ENCODE measurements at places on chromosomes 11 and 22. TPM values are rescaled to one million over a fixed set of nuclear protein-coding genes. Genes with fewer than 3 reads are reported as not detected.

DNA sequence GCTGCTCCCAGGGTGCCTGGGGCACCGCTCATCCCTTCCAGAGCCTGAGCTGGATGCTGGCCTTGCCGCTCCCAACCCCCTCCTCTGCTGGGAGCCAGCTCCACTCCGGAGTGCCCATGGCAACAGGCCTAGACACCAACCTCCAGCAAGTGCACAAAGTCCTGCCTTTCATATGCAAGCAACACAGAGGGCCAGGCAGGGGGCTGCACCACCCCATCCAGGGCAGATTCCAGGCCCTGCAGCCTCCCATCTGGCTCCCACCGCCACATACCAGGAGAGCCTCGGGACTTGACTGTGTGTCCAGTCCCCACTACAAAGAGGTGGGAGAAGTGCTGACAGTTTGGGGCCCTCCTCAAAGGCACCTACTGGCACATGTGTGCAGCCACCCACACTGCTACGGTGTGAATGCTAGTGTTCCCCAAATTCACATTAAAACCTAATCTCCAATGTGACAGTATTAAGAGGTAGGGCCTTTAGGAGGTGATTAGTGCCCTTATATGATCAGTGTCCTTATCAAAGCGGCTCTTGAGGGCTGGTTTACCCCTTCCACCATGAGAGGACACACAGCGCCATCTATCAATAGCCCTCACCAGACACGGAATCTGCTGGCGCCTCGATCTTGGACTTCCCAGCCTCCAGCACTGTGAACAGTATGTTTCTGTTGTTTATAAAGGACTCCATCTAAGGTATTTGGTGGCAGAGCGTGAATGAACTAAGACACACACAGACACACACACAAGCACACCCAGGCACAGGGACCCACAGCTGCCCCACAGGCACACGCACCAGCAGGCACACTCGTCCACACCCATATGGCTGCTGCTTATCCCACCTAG is 16.2 kb downstream of the ARVCF start:
- no peak for DNase-seq

DNA sequence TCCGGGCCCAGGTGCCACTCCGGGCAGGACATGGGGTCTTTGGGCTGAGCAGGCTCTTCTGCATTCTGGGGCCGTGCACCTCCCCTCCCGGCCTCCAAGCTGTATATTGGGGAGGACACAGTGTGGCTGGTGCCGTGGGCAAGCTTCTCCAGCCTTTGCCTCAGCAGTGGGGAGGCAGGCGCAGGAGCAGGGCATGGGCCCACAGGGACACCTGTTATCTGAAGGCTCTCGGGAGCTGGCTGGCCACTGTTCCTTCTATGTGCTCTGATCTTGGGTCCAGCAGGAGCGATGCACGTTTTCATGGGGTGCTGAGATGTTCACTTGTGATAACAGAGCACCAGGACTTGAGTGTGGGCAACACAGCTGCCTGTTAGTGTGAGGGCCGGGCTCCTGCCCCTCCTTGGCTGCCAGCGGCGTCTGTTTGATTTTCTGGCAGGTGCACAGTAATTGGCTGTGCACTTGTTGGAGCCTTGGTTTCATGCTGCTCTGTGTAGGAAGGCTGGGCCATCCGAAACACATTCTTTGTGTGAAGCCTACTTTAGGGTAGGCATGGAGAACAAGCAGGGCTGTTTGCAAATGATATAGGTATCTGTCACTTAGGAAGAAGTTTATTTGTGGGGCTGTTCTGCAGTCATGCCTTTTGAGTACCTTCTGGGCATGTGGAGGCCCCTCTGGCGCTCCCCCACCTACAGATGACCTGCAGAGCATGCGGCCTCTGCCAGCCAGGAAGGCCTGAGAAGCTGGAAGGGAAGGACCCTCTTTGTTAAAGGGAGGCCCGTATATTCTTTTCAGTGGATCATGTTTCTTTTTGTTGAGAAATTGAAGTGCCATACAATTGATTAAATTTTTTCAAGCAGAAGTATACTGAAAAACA is 201.5 kb downstream of the TBC1D22A start:
- DNase-seq, result no peak

GRCh38 chr11:131584785-131585592 is 214.6 kb downstream of the NTM start:
- DNase-seq, result no peak

DNA sequence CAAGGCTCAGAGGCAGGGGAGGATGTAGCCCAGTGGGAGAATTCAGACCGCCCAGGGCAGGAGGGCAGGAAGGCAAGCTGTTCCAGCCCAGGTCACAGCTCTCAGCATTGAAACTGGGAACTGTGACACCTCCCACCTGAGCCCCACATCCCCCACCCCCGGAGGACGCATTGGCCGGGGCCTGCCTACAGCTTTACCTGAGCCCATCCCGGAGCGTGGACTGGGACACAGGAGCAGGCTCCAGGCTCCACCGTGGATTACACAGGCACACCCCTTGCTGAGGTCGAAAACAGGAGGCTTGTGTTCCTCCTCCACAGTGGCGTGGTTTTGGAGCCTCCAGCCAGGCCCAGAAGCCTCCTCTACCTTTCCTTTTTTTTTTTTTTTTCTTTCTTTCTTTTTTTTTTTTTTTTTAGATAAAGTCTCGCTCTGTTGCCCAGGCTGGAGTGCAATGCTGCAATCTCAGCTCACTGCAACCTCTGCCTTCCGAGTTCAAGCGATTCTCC is 9.1 kb upstream of the PGA3 start:
- DNase-seq, result no peak

- DNase-seq, result no peak
Measured at GRCh38 chr22:26464312-26464711, 19.3 kb downstream of the HPS4 start.

DNA sequence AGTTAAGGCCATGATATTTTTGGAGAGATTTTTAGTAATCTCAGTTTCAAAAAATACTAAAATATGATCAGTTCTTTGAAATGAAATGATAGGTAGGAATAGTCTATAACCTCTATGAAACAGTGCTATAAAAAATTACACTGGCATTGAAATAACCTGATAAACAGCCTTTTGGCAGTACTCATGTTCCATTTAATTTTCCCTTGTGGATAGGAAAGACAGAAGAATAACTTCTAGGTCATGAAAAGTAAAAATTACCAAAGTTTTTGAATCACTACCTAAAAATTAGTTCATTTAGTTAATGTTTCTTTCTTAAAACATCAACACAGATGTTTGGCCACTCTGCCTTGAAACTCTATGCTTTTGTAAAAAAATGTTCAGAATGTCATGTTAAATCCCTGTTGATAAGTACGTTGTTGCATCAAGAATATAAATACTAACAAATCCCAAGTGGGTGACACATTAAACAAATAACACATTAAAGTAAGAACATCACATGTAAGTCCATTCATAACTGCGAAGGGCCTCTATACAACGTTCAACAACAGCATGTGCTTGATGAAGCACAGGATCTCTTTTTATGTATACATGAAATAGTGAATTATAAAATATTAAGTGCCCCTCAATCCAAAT is 290.2 kb downstream of the SWAP70 start:
- no peak for DNase-seq

- no peak for DNase-seq
Measured at GRCh38 chr11:75705541-75705940, 12.1 kb upstream of the MOGAT2 start.

- DNase-seq, result no peak
Measured at GRCh38 chr11:34787895-34788294, 128.3 kb downstream of the APIP start.

DNA sequence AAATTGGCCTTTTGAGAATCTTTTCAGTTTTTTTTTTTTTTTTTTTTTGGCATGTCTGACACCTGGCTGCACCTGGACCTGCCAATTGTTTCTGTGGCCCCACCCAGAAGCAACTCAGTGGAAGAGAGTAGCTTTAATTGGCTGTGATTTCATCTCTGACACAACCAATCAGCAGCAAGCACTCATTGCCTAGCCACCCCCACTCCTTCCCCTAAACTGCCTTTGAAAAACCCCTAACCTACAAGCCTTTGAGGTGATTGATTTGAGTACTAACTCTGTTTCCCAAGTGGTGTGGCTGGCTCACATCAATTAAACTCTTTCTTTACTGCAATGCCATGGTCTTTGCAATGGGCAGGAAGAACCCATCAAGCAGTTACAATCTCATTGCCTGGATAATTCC is 98.2 kb upstream of the CHORDC1 start:
- DNase-seq, result no peak

GRCh38 chr11:124085997-124086846 is 29.0 kb upstream of the VWA5A start:
- no peak for DNase-seq

GRCh38 chr11:94504689-94505293 is 7.5 kb upstream of the C11orf97 start:
- no peak for DNase-seq

The LGR4 gene
- polyA plus RNA-seq, result 35.1 TPM

The PRG3 gene
- polyA plus RNA-seq, result not detected

The ZNF215 gene
- 0.55 TPM for polyA plus RNA-seq

The POU2AF3 gene
- 3.4 TPM for polyA plus RNA-seq

The VPREB3 gene
- polyA plus RNA-seq, result 1.6 TPM

The RBMXL2 gene
- not detected for polyA plus RNA-seq

The MAP6 gene
- polyA plus RNA-seq, result not detected

The FOLH1 gene
- 2.2 TPM for polyA plus RNA-seq

The FGF3 gene
- not detected for polyA plus RNA-seq

The PLET1 gene
- polyA plus RNA-seq, result not detected

The P2RX6 gene
- polyA plus RNA-seq, result 10.6 TPM

The HPS4 gene
- polyA plus RNA-seq, result 13.9 TPM

The OR8U1 gene
- polyA plus RNA-seq, result not detected

The CTSD gene
- polyA plus RNA-seq, result 71.4 TPM
